Left renal pelvis (tissue), 4 donors: ENCODE measurements at places on chromosomes 11 and 22. TPM values are rescaled to one million over a fixed set of nuclear protein-coding genes. Genes with fewer than 3 reads are reported as not detected.
A peak's percentile ranks its signal among the peaks of the same experiment; 100 is the strongest.

Gene TRIM64C
- polyA plus RNA-seq: not detected

Gene IGLL5
- polyA plus RNA-seq: not detected

Gene ATF4
- polyA plus RNA-seq: 309 TPM

Gene TRIM48
- polyA plus RNA-seq: not detected

Gene SPDYC
- not detected for polyA plus RNA-seq

Gene RAG1
- 2.7 TPM for polyA plus RNA-seq

Gene ARRB1
- polyA plus RNA-seq: 21.4 TPM

Gene RAG2
- 1.1 TPM for polyA plus RNA-seq

Gene HTR3A
- polyA plus RNA-seq: not detected

Gene IGF2
- polyA plus RNA-seq: 939 TPM

Gene CD151
- polyA plus RNA-seq: 187 TPM

DNA sequence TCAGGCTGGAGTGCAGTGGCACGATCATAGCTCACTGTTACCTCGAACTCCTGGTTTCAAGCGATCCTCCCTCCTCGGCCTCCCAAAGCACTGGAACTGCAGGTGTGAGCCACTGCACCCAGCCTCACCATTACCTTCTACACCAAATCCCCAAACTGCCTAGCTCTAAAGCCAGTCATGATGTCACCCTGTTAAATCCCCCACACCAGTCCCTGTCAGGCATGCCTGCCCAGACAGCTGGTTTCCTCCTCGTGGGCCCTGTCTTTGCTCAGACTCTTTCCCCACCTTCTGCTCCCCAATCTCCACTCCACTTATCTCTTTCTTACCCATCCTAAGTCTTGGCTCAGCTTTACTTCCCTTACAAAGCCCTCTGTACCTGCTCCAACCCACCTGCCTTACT, 12.5 kb upstream of the EXPH5 start:
- no peak for DNase-seq

DNA sequence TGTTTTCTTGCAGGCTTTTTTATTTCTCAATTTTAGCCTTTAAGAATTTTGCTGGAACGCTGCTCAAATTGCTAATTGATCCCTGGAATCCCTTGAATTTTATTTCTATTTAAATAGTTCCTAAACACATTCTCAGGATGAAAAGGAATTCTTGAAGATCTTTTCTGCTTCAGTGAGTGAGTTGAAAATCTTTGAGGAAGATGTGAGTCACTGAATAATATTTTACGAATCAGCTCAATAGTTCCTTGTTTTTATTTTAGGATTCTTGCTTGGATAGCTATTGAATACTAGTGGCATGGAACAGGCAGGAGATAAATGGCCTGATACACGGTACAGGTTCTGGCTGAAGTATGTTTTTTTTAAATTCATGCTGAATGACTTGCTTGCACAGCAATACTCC, 194.6 kb upstream of the CCDC90B start:
- no peak for DNase-seq

GRCh38 chr11:118918128-118918685, 7.5 kb downstream of the BCL9L start:
- no peak for DNase-seq

GRCh38 chr11:82927264-82927880, 25.8 kb downstream of the DDIAS start:
- DNase-seq: peak; percentile 18

- DNase-seq: no peak
Measured at GRCh38 chr11:63574856-63575602, 11.8 kb upstream of the PLAAT2 start.

GRCh38 chr11:70246196-70246595, 24.3 kb upstream of the PPFIA1 start:
- no peak for DNase-seq

DNA sequence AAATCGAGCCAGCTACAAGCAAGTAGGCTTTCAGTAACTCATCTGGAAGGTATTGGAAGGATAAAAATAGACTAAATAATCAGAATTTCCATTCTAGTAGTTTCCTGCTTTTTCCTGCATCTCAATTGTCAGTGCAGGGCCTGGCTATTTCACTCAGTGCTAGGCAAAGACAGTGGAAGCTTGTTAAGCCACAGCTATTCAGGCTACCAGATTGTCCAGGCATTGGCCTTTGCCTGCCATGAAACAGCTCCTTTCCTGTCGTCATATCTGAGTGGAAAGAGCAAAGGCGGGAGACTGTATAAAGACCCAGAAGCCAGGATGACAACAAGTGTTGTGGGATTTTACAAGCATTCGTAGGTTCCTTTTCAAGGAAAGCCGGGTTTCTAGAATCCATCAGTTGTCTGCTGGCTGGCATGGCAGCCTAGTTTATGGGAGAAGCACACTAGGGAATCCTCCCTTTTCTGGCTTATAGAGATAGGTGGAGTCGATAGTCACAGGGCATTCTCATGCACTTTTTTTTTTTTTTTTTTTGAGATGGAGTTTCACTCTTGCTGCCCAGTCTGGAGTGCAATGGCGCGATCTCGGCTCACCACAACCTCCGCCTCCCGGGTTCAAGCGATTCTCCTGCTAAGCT, 2.0 kb upstream of the TNRC6B start:
- DNase-seq: no peak

DNA sequence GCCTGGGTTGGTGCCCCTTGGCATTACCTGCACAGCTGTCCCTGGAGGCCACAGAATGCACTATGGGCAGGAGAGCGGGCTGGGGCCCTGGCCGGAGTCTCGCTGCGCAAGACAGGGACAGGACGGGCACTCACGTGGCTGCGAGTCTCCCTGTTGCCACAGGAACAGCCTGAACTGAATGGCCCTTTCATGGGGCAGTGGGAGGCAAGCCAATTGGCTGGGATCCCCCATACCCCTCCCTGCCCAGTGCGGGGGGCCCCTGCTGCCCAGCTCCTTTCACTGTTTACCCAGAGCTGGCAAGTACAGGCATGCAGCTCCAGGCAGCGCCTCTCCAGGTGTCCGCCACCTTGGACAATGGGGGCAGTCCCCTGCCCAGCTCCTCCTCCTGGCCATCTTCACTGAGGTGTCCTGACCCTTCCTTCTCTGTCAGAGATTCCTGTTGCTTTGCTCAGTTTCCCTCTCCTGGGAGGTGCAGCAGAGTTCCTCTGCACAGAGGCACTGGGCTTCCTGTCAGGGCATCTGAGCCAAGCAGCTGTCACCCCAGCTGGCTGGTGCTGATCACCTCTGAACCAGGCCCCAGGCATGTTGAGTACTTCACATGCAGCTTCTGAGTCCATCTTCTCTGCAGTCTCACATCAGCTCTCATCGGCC, 5.2 kb downstream of the USP2 start:
- DNase-seq: no peak

GRCh38 chr11:116637766-116638165, 135.0 kb downstream of the BUD13 start:
- no peak for DNase-seq

- DNase-seq: no peak
Measured at GRCh38 chr11:69153661-69154060, 2.1 kb upstream of the SMIM38 start.

- DNase-seq: no peak
Measured at GRCh38 chr22:20887375-20887774, 28.6 kb downstream of the SNAP29 start.

DNA sequence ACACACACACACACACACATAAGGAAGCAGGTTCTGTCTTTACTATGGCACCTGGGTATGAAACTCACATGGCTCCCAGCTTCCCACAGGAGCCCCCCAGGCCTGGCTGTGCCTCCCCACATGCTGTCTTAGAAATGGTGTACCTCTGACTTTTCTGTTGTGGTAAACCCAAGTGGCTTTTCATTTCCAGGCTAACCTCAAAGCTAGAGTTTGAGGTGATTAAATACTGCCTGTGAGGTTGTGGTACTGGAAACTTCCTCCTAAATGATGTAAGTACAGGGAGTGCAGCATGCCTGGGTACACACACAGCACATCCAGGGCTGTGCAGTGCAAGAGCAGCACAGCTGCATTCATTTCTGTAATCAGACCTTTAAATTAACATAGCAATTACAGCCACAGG, 34.4 kb downstream of the ME3 start:
- DNase-seq: no peak

DNA sequence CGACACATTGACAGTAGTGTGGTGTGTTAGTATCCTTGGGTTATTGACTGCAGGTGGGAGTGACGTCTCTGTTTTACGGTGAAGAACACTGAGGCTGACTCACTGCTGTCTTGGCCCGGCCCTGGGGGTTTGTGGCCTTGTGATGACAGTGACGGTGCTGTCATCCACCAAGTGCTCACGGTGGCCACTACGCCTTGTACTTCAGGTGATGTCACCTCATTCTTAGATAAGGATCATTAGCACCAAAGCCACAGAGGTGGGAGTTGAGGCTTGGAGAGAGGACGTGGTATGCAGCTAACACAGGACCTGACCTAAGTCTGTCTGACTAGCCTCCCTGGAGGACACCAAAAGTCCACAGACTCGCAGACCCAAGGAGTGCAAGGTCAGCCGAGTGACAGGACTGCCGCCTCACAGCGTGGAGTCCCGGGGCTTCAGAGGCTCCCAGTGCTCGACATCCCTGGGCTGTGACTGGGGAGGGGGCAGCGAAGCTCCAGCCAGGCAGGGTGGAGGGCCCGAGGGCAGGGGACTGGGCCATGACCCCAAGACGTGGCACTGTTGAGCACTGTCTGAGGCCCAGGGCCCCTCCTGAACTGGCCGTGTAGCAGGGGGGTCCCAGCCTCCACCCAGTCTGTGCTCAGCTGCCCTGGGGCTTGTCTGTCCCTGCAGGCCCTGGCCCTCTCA, 56.5 kb downstream of the NAT10 start:
- DNase-seq: no peak

- DNase-seq: no peak
Measured at GRCh38 chr22:31870890-31871289, 73.4 kb upstream of the YWHAH start.

GRCh38 chr11:87059596-87060390, 22.1 kb downstream of the TMEM135 start:
- DNase-seq: no peak

DNA sequence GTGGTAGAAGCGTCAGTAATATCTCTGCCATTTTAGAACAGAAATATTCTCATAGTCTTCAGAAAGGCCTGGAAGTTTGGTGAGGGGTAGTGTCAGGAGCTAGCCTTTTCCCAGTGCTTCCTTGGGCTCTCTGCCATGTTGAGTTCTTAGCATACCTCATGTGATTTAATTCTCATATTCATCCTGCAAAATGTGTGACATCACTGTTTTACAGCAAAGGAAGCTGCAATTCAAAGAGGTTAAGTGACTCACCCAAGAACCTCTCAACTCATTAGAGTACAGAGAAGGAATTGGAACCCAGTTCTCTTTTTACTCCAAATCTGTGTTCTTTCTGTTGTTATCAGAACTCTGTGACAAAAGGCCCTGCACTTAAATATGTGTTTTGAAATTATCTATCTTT, 72.1 kb downstream of the RNF169 start:
- no peak for DNase-seq

DNA sequence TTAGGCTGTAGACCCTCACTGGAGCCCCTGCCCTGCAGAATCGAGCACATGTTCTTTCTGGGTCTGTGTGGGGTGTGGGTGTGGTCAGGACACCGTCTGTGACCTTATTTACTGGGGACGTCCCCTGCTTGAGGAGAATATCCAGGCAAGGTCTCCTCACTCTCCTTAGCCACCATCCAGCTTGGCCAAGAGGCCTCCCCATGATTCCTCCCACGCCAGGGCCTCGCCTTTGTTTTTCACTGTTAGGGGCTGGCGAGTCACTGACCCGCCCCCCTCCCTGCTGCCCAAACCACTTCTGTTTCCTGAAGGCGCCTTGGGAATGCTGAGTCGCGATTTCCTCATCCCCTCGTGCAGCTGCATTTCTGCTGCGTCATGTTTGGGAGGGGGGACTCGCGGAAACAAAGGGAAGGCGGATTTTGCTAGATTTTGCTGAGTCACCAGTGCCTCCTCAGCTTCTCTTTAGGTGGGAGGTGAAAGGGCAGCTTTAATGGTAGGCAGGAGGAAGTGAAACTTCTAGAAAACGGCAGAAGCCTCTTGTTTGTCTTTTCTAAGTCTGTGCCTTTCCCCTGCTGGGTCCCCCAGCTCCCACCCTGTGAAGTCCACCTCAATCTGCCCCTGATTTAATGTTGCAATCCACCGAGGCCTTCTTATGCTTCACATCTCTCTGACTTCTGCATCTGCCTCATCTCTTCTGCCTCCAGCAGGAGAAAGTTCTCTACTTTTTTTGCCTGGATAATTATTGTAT, 4.0 kb upstream of the HMOX1 start:
- peak; percentile 92 for DNase-seq

- DNase-seq: no peak
Measured at GRCh38 chr22:33018232-33018864, 39.8 kb downstream of the SYN3 start.
